Right hindlimb (tissue), 1 donor: ENCODE measurements at places on chromosomes 16 and 17.

DNA sequence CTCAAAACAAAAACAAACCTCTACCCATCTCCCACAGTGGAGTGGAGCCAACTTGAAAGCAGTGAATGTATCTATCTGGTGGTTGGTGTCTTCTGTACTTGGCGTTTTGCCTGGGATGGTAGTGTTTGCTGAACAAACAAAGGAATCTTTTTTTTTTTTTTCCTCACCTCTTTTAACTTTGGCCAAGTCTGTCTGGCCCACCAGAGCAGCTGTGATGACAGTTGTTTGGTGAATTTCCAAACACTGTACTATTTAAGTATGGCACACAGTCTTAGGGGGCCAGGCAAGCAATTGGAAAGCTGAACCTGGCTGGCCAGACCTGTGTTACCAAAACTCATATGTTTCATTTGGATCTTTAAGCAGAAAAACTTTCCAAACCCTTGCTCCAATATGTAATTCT lies 101.8 kb upstream of the CDH13 start:
- peak; percentile 28 for DNase-seq

DNA sequence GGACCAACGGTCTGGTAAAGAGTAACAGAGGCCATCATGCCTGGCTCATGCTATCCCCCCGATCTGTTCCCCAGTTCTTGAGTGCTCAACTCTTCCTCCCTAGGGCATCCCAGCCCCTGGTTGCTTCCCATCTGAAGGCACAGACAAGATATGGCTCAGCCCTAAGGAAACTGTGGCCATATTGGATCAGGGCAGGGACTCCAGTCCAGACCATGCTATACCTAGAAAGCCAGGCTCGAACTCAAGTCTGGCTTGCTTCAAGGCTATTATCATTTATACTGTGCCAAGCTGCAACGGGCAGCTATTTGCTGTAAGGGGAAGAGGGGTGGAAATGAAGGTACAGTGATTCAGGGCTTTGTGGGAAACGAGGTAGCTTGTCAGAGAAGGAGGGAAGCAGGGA lies 2.8 kb downstream of the UBTF start:
- DNase-seq, result no peak

GRCh38 chr17:11935734-11936406 lies 61.4 kb downstream of the ZNF18 start:
- peak; percentile 71 for DNase-seq

DNA sequence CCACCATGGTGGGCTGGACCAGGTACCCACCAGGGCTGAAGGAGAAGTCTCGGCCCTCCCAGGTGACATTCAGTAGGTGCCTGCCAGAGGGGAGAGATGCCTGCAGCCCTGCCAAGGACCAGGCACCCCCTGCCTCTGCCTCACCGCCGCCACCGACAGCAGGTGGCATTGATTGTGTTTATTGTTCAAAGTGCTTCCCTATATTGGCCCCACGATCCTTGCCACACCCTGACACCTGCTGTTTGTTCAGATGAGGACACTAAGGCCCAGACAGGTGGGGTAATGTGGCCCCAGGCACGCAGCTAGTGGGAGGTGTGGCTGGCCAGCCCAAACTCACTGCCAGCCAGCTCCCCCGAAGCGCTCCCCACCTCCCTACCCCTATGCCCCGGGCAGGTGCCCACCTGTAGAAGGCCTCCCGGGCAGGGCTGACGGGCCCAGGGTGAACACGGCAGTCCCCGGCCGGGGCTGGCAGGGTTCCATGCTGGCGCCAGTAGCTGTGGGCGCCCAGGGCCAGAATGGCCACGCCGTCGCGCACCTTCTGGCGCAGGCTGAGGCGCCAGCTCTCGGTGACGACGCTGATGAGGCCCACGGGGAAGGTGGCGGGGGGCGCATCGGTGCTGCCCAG lies 8.0 kb downstream of the GRIN2C start:
- DNase-seq, result no peak

DNA sequence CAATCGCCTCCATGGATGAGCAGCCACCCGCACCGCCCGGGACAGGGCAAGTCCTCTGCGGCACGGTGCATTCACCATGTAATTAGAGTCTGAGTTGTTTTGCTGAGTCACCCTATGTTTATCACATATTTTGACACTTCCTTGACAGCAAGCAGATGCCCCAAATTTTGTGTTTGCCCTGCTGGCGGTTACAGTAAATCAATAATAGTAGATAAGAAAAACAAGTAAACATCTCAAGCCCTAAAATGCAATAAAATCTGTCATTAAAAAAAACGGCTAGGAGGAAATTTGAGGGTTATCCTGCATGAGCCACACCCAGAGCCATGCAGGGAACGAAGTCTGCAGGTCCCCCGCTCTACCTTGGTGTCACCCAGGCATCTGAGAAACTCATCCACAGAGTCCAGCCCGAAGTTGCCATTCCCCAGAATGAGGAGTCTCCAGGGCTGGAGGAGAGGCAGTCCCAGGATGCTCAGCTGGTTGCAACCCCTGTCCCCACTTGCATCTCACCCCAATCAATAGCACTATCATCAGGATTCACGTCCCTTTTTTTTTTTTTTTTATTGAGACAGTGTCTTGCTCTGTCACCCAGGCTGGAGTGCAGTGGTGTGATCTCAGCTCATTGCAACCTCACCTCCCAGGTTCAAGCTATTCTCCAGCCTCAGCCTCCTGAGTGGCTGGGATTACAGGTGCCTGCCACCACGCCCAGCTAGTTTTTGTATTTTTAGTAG lies 16.5 kb upstream of the ST6GALNAC1 start:
- DNase-seq, result no peak

DNA sequence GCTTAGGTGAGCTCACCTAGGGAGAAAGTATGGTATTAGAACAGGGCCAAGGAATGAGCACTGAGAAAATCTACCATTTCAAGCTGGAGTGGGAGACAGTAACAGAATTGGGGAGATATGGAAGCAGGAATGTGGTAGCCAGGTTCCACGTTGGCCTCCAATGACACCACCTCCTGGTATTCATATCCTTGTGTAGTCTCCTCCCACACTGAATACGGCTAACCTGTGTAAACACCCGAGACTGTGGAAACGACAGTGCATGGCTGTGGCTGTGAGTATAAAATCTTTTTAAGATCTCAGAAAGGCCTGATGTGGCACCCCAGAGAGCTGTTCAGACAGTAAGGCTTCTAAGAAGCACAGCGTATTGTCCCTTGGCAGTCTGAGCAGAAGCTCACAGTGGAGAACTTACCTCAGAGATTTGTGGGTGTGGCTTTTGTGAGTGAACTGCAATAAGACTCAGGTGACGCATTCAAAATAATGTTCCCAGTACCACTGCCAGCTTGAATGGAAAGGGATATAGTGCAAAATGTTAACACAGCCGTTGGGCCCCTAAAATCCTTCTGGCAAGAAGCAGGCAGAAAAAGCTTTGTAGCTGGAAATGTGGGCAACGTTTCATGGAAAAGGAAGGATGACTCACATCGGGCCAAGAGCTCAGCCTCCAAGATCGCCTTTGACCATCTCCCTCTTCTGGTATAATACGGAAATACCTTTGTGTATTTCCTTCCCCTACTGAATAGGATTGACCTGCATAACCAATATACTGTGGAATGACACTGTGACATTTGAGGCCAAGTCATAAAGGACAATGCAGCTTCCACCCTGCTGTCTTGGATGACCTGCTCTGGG lies 14.4 kb downstream of the SDR42E1 start:
- DNase-seq, result peak; percentile 48

- DNase-seq, result no peak
Observed at GRCh38 chr17:45364531-45365390, 47.9 kb upstream of the MAP3K14 start.

DNA sequence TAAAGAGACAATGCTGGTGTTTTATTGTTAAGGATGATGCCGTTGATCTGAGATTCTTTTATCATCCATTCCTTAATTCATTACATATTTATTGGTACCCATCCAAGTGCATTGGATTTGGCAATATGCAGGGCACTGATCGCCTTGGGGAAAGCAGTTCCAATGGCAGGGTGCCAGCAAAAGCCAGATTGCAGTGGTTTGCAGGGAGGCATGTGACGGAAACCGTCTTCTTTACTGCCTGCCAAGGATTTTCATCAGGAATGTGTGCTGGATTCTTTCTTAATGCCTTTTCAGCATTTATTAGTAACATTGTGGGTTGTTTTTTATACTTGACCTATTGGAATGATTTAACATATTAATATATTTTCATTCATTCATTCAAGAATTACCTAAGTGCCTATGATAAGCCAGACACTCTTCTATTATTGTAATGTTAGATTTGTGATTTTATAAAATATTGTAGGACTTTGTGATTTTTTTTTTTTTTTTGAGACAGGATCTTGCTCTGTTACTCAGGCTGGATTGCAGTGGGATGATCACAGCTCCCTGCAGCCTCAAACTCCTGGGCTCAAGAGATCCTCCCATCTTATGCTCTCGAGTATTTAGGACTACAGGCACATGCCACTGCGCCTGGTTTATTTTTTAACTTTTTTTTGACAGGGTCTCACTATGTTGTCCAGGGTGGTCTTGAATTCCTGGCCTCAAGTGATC lies 93.4 kb upstream of the TNRC6A start:
- peak; percentile 69 for DNase-seq

DNA sequence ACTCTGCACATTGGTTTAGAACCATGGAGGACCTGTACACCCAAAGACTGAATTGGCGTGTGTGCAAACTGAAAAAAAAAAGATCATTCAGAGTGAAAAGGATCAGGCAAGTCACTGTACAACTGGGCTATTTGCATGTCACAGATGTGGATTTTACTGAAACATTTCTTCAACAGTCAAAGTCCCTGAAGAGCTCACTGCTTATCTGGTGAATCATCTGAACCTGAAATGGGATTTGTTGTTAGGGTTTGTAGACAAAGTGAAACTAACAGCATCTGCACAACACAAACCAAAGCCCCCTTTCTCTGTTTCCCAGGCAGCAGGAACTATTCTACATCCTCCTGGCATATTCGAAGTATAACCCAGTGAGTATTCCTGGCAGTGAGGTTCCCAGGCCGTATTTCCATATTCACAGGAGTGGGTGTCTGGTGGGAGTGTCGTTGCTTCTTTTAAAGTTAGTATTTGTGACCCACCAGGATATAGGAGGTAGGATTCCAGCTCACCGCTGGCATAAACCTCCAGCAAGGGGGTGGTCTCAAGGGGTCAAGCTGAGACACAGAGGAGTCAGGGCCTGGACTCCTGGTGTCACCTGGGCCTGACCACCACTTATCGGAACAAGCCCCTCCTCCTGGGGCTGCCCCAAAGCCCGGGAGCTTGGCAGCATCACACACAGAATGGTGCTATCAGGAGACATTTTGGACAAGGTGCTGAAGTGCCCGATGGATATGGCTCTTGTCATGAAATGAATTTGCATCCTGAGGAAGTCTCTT lies 80.9 kb downstream of the GOSR1 start:
- no peak for DNase-seq

DNA sequence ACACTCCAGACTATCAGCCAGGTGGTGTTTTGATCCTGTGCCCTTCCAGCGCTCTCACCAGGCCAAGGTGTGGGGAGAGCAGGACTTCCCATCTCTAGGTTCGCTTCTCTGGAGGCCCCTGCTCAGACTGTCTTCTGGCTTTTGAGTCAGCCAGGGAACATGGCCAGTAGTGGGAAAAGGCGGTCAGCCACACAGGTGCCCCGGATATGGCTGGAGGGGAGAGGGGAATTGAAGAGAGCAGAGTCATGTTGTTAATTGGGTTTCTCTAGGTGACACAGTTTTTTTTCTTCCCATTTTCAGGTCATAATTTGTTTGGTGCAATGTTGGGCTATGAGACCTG lies 1.5 kb downstream of the MINK1 start:
- no peak for DNase-seq

DNA sequence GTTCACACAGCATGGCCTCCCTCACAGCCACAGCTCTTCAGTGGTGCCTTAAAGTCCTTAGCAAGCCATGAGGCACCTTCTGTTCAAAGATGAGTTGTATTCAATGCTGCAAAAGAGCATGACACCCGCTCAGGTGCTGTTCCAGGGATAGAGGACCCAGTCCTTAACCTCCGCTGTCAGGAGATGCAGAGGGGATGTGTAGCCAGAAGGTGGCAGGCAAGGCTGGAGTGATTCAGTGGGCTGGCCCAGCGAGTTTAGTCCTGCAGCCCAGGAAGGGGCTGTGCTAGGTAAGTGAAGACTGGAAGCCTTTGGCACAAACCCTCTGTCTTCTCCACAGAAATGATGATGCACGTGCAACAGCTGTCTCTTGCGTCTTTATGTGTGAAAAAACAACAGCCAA lies 25.0 kb upstream of the ADAM11 start:
- no peak for DNase-seq

DNA sequence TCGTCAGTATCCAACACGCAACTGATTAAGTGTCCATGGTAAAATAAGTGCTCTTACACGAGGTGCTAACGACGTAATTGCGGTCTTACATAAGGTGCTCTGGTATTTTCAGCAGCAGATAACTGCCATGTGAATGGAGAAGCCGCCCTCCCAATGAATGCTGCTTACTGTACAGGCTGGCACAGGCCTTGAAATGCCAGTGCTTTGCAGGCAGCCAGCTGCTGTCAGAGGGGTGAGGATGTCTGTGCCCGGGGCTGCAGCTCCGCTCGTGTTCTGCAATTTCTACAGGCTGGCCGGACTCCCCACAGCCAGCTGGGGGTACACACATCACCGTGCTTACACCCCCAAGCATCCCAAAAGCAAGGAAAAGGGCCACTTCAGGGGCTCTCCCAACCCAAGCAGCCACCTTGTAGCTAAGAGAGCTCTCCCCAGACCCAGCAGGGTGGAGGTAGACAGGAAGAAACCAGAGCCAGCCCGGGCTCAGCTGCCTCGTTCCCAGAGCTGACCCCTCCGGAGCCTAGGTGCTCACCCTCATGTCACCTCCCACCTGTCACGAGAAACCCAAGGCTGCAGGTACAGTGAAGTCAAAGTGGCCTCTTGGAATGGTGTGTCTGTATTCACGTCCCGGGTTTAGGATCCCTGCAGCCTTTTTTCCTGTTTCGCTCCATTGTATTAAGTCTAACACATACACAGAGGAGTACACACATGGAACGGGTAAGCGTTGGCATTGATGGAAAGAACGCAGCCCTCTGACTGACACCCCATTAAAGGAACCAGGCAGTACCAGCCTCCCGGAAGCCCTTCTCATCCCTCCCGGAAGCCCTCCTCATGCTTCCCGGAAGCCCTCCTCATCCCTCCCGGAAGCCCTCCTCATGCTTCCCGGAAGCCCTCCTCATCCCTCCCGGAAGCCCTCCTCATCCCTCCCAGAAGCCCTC lies 27.2 kb upstream of the RPH3AL start:
- DNase-seq, result no peak

- no peak for DNase-seq
Observed at GRCh38 chr17:44907729-44908470, 7.4 kb downstream of the GFAP start.

DNA sequence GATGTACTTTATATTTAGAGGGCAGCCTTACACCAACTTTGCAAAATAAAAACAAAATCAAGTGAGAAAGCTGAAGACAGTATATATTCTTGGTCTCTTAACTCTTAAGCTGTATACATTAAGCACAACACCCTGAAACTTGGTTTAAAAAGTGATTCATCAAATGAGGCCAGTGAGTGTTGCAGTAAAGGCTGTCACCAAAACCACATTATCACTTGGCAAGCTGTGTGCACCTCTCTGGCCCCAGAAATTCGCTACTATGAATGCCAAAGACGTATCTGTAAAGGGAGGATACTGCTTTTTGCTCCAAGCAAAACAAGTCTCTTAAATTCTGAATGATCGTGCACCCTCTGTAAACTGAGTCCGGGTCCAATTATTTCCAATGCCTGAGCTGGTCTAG lies 163.9 kb downstream of the ZFHX3 start:
- no peak for DNase-seq
